Epithelial cell of esophagus (primary cell): ENCODE measurements at places on chromosomes 16 and 17.

GRCh38 chr17:28842282-28843012, at the start of gene FAM222B:
FAM222B (minus strand) TSS chr17:28842790; CDS start chr17:28766667, 76,123 bp downstream.
- DNase-seq = peak; percentile 78

GRCh38 chr17:19753051-19753509, 5.0 kb upstream of the ALDH3A1 start:
- peak; percentile 97 for DNase-seq

DNA sequence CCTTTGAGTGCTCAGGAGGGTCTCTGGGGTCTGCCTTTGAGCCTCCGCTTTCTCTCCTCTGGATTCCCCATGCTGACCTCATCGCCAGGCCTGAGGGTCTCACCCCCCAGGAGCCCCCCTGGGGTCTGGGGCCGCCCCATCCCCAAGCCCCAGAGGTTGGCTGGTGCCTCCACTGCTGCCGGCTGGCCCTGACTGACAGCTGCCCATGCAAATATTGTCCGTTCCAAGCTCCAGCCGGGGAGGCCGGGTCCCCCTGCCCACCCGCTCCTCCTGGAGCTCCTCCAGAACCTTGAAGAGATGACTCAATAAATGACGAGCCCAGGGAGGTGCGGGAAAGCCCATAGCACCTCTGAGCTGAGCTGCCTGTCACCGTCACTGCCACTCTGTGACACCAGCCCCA, 173.8 kb downstream of the RBFOX3 start:
- DNase-seq = no peak

DNA sequence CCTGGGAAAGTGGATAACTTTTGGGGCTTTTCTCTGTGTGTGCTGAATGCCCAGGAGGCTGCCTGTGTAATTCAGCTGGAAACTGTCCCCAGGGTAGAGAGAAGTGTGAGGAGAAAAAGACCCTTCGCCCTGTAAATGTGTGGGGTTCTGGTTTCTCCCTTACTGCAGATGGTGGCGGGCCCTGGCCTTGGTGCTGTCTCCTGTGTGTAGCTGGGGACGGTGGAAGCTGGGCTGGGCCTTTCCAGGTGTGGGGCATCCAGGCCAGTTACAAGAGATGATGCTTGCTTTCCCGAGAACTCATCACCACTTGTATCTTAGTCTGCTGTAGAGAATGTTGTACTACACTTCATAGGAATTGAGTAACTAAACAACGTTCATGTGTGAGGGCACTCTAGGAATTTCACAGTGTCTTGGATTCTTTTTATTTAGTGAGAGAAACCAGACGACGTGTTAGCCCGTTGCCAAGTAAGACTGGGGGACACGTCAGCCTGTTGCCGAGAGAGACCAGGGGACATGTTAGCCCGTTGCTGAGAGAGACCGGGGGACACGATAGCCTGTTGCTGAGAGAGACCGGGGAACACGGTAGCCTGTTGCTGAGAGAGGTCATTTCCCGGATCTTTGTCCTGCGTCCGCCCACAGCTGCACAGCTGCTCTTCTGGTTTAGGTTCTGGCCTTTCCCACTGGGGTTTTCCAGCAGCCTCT, 43.1 kb downstream of the TBCD start:
- no peak for DNase-seq

DNA sequence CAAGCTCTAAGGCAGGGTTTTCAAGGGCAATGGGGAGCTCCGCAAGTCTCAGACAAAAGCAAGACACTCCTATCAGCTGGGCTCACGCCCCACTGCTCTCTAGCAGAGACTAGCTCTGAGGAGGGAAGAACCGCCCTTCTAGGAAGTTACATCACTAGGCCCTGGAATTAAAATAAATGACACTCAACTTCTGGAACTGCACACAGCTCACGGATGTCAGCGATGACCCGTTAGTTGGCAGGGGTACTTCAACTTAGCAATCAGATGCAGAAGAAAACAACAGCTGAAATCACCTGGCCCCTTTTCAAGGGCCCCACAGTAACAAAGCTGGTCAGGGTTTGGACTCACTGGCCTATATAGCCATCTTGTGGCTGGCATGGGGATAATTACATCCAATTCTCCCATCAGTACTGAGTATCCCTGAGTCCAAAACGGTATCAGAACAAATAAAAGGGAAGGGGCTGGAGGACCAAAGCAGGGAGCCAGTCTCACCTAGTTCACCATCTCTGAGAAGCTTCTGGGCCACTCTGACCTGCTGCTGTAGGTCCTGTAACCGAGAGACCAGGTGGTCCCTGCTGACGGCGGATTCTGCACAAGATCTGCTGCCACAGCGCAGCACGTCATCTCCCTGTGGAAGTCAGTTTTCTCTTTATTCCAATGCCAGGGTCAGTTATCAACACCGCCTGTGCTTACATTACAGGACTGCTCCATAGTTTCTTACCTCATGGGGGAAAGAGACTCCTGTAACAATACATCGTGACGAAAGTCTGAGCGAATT, 22.2 kb downstream of the SERPINF1 start:
- DNase-seq = peak; percentile 63

DNA sequence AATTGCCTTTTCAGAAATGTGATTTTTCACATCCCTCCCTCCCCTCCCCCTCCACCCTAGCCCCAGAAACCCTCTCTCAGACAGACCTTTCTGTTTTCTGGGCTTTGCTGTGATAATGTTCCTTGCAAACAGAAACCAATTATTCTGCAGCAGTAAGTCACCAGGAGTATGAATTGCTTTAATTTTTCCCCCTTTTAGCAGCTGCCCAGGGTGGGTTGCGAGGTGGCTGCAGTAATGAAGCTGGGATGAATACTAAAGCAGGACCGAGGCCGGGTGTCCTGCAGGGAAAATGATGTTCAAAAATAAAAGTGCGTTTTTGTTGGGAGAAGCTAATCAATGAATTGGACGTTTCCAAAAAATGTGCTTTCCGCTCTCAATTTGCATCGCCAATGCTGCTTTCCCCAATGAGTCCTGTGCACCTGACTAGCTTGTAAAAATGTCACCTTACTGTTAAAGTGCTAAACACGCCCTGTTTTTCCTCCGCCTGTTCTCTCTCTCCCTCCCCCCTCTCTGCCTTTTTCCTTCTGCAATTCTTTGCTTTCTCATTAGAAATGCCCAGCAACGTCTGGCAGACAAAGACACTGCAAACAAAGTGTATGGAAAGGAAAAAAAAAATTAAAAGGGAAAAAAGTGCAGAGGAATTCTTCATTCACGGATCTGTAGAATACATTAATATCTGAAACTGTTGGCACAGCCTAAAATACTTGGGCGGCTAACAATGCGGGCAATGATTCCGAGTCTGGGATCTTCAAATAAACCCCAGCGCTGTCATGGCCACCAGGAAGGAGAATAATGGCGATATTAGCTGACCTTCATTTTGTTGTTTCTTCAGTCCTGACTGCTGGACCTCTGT, 244.1 kb downstream of the STX8 start:
- no peak for DNase-seq

GRCh38 chr17:67137860-67138259, 93.5 kb downstream of the CACNG1 start:
- no peak for DNase-seq

GRCh38 chr17:80631142-80632045, 86.8 kb downstream of the RPTOR start:
- DNase-seq = no peak

DNA sequence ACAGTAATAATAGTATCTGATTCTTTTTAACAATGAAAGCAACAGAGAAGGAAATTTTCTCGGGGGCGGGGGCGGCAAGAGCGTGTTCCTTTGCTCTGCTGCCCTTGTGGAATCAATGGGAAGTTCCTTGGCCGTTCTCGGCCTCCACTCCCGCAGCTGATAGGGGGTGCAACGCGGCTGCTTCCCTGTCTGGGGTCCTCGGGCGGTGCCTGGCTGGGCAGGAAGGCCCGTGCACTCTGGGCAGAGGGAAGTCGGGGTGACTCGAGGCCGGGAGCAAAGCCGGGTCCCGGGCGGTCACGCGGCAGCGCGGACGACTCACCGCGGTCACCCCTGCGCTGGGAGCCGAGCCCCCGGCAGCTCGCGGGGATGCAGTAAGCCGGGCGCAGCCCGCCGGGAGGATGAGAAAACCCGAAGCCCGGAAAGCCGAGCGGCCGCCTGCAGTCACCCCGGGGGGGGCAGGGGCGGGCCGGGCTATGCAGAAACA, 2.5 kb downstream of the TUBB3 start:
- DNase-seq = no peak

GRCh38 chr16:87138316-87138715, 178.9 kb downstream of the C16orf95 start:
- no peak for DNase-seq

GRCh38 chr16:80899809-80900592, 95.6 kb upstream of the CDYL2 start:
- peak; percentile 7 for DNase-seq
